ENCODE measurements at places on chromosomes 3 and 15. TPM values are rescaled to one million over a fixed set of nuclear protein-coding genes. Genes with fewer than 3 reads are reported as not detected.

ANKRD34C gene
- polyA plus RNA-seq = not detected

- DNase-seq = no peak
Observed at GRCh38 chr3:87197531-87197930, 29.6 kb upstream of the CHMP2B start.

DNA sequence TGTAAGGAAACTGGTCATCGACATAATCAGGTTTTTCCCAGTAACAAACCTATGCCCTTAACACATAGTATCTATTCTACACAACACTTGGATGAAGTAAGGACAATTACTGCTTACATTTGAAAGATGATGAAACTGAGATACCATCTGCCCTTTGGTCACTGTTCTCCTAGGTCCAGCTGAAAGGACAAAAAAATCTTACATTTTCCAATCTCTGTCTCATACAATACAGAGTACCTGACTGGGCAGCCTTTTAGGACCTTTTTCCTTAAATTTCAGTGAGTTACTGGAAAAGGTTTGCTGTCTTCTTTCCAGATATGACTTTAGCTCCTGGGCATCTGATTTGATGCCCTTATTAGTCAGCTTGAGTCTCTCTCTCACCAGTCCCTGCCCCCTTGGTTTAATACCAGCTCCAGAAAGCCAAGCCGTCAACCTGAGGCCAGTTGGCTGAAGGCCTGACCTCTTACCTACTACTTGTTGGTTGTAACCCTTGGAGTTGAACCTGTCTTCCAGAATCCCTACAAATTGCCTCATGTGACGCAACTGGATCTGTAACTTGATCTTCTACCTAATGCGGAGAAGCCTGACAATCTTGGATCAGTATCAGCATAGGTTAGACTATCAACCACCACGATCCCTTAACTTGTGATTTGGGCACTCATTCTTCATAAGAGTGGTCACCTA lies 355.3 kb upstream of the ZNF385D start:
- DNase-seq = no peak

LYZL4 gene
- not detected for polyA plus RNA-seq

DNA sequence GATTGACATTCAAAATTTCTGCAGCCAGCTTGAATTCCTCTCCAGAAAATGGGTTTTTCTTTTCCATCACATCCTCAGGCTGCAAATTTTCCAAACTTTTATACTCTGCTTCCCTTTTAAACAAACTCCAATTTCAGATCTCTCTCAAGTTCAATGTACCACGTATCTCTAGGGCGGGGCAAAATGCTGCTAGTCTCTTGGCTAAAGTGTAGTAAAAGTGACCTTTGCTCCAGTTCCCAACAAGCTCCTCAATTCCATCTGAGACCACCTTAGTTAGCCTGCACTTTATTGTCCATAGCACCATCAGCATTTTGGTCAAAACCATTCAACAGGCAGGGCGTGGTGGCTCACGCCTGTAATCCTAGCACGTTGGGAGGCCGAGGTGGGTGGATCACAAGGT lies 46.7 kb downstream of the NIPA2 start:
- DNase-seq = no peak

- DNase-seq = peak; percentile 99
Observed at GRCh38 chr15:43913026-43913780, 86.4 kb downstream of the WDR76 start.

GRCh38 chr15:75437721-75438120 lies 13.8 kb downstream of the SIN3A start:
- no peak for DNase-seq

DNA sequence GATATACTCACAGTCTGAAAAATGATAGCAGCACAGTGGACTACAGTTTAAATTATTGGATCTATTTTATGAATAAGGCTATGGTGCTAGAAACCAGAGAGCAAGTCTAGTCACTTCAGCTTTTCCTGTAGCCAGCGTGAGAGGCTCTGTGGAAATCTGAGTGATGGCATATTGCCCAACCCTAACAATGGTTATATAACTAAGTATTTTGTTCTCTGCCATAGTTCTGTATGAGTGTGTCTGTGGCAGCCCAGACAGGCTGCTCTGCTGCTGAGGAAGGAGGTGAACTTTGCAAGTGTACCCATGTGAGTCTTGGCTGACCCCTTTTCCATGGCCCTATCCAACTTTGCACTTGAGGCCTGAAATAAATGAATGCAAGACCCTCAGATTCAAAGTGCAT lies 105.7 kb downstream of the LRTM1 start:
- peak; percentile 59 for DNase-seq

KBTBD13 gene
- not detected for polyA plus RNA-seq

- no peak for DNase-seq
Observed at GRCh38 chr3:127193341-127193740, 410 bp downstream of the PRR23E start.

HIGD2B gene
- polyA plus RNA-seq = not detected

DNA sequence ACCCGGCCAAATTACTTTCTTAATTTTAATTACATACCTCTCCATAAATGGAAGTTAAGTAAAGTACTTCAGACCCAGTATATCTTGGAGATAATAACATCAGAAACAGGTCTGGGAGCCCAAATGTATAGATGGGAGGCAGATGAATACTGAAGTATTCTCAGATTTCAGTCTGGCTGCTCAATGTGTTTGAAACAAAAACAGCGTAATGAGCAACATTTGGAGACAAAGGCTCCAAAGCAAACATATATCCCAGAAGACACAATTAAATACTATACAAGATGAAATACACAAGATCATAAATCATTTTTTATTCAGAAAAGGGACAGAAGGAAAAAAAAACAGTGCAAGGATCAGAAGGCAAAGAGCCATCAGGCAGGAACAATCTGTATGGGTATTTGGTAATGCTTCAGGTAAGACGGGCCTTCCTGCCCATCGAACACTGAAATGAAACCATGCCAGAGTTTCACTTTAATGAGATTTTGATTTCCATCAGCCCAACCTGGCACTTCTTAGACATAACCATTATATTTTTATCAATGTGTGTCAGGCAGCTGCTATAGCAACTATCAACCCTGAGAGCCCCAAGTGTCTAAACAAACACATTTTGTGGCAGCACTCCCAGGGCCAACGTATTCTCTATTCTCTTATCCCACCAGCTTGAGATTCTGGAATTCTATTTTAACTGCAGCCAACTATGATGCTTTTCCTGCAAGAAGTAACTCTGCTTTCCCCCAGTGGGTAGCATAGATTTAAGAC lies 210.8 kb downstream of the STT3B start:
- peak; percentile 25 for DNase-seq

DNA sequence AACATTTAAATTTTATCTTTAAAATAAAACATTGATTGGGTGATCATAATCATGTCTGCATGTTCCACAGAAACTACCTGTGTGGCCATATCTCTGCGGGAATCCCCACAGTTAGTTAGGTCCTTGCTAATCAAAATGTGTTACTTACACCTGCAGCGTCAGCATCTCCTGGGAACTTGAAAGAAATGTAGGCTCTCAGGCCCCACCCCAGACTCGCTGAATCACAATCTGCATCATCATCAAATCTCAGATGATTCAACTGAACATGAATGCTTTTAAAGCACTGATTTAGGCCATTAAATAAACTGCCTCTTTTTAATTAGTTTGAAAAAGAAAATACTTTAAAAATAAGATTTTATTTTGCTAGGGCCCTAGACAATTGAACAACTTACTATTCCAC lies 577.8 kb downstream of the PYDC2 start:
- no peak for DNase-seq

- no peak for DNase-seq
Observed at GRCh38 chr15:91320101-91320500, 220.0 kb downstream of the SV2B start.

DNA sequence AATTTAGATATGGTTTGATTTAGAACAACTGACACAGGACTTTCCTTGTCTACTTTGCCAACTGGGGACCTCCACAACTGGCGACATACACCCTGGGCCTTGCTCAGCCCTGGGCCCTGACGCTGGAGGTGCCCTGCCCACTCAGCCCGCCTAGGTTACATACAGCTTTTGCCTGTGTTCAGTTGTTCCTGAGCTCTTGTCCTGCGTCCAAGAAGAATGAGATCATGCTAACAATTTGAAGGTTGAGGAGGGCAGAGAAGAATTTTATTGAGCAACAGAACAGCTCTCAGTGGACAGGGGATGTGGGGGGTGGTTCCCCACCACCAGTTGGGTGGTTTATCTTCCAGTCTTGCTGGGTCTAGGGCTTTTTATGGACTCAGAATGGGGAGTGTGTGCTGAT lies 67.9 kb downstream of the IQCH start:
- peak; percentile 56 for DNase-seq

DNA sequence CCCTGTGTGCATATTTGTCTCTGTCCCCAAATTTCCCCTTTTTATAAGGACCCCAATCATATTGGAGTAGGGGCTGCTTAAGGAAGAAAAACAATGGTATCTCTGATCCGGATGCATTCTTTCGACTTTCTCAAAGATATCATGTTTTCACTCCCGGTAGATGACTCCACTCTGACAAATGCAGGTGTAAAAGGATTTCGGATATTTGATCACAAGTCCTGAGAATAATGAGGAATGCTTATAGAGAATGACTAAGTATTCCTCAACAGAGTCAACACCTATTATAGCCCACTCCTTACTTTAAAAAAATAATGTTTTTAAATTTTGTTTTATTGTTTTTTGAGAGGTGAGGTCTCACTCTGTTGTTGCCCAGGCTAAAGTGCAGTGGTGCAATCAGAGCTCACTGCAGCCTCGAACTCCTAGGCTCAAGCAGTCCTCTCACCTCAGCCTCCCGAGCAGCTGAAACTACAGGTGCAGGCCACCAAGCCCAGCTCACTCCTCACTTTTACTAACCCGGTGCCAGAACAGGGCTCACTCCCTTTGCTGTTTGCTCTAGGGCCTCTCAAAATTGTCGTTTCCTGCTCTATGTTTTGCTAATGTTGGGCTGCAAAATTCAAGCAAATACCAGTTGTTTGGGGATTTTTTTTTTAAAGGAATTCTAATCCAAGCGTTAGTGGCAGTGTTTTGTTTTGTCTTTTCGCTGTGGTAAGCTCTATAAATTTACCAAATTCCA lies 24.6 kb downstream of the COL8A1 start:
- no peak for DNase-seq

ISG20 gene
- 1.2 TPM for polyA plus RNA-seq

BCHE gene
- polyA plus RNA-seq = 1.5 TPM

- no peak for DNase-seq
Observed at GRCh38 chr15:41866263-41866703, 27.6 kb downstream of the SPTBN5 start.

DNA sequence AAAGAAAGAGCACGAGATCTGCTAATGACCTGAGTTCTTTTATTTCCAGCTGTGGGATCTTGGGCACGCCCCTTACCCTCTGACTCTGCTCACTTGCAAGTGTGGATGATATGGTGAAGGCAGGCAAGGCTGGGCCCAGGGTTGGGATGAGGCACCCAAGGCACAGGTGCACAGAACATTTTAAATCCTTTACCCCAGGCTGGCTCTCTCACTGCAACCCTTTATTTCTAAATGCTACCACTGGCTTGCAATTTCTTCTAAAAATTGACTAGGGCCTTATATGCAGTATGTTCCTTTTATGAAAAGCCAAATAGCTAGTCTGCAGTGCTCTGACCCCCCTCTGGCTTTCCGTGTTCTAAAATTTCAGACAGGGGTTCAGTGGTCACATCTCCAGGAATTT lies 237.7 kb downstream of the VPS13C start:
- no peak for DNase-seq

- DNase-seq = no peak
Observed at GRCh38 chr15:100723315-100723801, 121.0 kb downstream of the ASB7 start.

DNA sequence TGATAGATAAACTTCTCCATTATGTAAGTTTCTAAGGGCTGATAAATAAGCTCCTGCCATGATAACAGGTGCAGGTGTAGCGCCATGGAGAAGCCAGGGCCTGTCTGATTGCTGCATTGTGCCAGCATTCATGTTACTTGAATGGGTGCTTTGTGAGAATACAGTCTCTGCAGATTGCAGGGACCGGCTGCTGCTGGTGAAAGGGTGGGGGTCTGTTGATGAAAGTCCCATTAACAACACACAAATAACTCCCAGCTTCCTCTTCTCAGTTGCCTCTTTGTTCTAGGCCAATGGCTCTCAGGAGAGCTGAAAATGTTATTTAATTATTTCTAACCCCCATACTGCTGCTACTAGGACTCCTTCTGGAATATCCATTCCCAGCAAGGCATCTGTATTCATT lies 77.2 kb downstream of the RTP4 start:
- DNase-seq = no peak

BUB1B gene
- 13.6 TPM for polyA plus RNA-seq

- no peak for DNase-seq
Observed at GRCh38 chr3:69368129-69368741, 17.7 kb downstream of the FRMD4B start.

- peak; percentile 85 for DNase-seq
Observed at GRCh38 chr15:70142322-70143191, 44.8 kb upstream of the TLE3 start.

GRCh38 chr15:60580073-60580472 lies 101.1 kb upstream of the ICE2 start:
- no peak for DNase-seq

GRCh38 chr3:40201770-40202169 lies 107.7 kb upstream of the EIF1B start:
- DNase-seq = no peak

- DNase-seq = peak; percentile 23
Observed at GRCh38 chr15:33737687-33738601, 230.4 kb upstream of the CHRM5 start.

TEX9 gene
- 0.42 TPM for polyA plus RNA-seq

RASSF1 gene
- polyA plus RNA-seq = 55.6 TPM

DNA sequence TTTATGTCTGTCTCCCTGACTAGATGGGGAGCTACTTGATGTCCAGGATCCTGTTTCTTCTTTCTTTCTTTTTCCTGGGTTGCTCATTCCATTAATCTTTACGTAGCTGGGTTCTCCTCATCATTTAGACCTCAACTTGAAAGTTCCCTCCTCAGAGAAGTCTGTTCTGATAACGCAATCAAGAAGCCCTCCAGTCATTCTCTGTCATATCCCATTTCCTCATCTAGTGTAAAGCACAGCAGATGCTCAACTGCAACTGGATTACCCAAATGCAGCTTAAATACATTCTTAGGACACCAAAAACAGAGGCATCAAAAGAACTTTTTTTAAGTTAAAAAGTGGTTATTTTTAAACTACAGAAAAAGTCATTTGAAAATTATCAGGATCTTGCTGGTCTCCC lies 51.7 kb upstream of the ST3GAL6 start:
- no peak for DNase-seq

DNA sequence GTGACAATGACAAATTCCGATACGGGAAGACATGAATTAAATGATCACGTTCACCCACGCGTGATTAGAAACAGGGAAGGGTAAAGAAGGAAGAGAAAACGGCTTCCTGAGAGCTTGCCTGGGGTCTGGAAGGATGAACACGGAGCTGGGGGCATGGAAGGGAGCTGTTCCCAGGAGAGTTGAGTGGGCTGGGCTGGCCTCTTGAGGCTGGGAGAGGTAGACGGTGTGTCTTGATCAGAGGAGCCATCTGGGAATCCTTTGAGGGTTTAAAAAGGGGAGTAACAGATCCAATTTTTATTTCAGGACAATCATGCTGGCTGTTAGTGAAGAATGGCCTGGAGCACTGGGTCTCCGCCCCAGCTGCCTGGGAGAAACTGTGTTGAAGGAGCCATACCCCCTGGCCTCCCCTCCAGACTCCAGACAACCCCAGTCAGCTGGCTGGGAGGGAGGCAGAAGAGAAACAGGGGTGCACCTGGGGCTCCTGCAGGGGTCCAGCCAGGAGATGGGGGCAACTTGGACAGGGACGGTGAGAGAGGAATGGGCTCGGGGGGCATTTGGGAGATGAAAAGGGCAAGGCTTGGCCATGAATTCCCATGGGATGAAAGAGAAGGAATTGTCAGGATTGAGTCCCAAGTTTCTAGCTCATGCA lies 53.6 kb upstream of the CGNL1 start:
- no peak for DNase-seq
